ENCODE measurements at places on chromosomes 2 and 18.

GRCh38 chr2:73828389-73828817, 358 bp upstream of the STAMBP start:
- no peak for DNase-seq

GRCh38 chr2:65800998-65801397, 368.6 kb upstream of the SPRED2 start:
- no peak for DNase-seq

DNA sequence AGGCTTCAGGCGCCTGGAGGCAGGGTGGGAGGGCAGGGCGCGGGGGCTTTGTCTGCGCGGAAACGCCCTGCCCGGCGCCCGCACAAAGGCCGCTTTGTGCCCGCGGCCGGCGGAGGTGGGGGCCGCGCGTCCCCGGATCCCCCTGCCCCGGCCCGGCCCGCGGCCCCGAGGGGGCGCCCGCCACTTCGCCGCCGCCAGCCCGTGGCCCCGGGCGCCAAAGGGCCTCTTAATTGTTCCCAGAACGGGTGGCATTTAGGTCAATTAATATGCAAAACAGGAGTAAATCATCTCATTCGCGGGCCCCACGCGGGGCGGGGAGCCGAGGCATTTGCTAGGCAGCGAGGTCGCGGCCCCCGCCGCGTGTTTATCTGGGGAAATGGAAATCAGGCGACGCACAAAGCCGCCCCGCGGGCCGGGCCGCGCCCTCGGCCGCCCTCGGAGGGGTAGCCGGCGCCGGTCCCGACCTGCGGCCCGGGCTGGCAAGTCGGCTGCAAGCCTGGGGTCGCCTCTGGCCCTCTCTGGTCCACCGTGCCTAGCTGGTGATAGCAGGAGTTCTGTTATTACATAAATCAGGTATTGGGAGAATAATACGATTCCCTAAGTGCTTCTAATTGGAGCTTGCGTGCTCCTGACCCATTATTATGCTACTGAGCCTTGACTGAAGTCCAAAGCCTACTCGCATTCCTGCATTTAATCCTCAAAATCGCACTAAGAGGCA, 148.2 kb upstream of the GLI2 start:
- no peak for DNase-seq

DNA sequence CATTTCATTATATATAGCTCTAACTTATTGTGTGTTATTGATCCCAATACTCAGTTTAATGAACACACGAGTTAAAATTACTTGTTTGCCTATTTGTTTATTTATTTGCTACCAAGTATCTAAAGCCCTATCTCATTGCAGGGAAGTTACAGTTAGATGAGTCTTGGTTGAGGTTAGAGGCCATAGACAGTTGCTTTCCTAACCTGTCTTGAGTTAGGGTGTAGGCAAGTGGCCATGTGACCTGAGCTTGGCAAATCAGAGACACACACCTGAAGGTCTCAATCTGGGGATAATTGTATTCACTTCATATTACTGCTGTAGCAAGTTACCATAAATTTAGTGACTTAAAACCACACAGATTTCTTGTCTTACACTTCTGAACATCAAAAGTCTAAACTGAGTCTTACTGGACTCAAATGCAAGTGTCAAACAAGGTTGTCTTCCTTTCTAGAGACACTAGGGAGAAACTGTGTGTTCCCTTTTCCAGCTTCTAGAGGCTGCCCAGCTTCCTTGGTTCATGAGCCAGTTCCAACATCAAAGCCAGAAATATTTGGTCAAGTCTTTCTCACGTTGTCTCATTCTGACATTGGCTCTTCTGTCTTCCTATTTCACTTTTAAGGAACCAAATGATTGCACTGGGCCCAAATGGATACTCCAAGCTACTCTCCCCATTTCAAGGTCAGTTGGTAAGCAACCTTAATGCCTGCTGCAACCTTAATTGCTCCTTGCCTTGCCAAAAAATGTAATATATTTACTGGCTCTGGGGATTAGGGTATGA, 39.7 kb downstream of the COL3A1 start:
- DNase-seq = no peak

DNA sequence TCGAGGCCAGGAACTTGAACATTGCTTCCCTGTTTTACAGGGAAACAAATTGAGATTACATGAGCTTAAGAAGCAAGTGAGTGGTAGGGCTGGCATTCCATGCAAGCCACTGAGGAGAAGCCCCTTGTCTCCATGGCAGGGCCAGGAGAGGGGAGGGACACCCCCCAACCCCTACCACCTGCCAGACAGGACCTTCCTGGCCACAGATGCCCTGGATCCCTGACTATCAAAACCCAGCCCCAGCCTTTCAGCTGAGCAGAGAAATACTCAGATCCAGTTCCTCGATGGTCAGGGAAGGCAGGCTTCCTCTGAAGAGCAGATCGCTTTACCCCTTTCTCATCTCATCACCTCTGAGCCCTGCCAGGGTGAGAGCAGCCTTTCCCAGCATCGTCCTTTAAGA, 53.8 kb upstream of the ALPP start:
- no peak for DNase-seq

GRCh38 chr18:75204269-75204731, 4.6 kb downstream of the PTGR3 start:
- DNase-seq = no peak

DNA sequence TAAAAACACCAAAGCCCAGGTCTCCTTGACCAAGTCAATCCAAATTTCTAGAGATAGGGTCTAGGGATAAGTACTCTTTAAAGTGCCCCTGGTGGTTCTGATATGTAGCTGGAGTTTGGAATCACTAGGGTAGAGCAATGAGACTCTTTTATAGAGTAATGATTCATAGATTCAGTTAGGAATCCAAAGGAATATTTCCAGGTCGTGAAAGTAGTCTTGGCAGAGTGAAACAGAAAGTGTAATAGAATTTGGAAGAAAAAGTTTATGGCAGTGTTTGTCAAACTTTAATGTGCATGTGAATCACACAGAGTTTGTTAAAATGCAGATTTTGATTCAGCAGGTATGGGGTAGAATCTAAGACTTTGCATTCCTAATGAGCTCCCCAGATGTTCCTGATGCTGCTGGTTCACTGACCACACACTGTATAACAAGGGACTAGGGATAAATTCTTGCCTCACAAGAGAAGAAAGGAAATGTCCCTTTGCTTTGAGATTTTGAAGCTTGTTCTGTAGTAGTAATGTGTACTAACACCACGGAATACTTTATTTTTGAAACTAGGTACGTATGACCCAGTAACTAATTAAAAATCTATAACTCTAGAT, 1.8 kb downstream of the UPP2 start:
- DNase-seq = no peak

- no peak for DNase-seq
These were observed 17.7 kb upstream of the NFE2L2 start for GRCh38 chr2:177282181-177282641.

GRCh38 chr2:7721413-7721995, 804.3 kb downstream of the RNF144A start:
- no peak for DNase-seq

DNA sequence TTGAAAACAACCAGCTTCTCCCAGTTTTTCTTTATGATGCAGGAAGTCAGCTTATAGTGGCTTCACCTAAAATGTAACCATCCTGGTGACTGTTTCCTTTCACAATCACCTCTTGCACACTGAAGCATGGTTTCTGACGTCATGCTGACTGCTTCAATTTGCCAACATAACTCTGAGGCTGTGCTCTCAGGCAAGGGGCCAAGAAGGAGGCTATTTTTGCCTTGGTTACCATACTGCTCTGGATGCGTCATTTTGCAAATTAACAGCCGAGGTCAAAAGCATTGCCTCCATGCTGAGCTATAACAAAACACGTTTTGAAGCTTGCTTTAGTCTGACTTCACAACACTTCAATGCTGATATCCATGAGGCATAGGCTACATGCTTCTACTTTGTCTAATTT, 397.8 kb downstream of the METTL4 start:
- no peak for DNase-seq

DNA sequence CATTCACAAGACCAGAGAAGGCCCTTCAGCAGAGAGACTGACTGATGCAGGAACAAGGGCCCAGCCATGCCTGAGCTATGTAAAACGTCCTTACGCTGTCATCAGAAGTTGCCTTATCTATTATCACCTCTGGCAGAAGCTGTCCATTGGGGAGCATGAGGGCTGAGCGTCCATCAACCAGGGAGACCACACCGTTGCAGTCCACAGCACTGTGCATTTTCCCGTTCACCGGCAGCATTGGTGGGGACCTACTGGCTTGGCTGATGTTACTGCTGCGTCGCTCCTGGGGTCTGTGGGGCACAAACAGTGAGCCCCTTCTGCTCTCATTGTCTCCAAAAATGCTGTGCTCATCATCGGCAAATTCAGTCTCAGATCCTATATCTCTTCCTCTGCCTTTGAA, 91.4 kb downstream of the SCN9A start:
- DNase-seq = no peak

- no peak for DNase-seq
These were observed 28.0 kb downstream of the HDAC4 start for GRCh38 chr2:239372835-239373234.

DNA sequence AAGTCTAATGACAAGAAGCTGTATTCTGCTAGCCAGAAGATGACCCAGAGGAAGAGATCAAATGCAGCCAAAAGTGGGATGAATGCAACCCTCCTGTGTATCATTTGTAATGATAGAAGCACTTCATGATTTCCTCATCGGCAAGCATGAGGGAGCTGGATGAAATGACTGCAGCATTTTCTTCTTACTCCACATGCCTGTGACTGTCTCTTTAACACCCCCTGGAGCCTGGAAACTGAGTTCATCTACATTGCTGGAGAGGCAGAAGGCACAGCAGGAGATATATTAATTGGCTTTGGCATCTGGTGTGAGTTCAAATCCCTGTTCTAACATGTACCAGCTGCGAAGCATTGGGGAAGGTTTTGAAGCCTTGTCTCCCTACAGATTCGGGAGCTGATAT, 37.7 kb downstream of the ID2 start:
- no peak for DNase-seq

DNA sequence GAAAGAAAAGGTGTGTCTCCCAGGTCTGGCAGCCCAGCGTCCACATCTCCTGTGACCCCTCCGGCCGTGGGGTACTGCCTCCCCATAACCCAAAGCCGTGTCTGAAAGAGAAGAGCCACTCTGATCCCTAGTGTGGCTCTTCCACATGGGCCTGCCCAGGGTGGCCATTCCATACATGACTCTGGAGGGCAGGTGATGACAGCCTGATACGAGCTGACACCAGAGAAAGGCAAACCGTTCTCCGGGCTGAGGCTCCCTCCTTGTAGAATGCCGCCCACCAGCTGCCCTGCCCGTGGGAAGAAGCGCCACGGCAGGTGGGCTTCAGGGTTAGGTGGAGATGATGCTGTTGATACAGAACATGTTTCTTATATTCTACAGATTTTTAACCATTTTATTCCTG, 451.6 kb upstream of the SALL3 start:
- no peak for DNase-seq

GRCh38 chr2:240427729-240428128, 7.7 kb upstream of the GPC1 start:
- DNase-seq = peak; percentile 5

DNA sequence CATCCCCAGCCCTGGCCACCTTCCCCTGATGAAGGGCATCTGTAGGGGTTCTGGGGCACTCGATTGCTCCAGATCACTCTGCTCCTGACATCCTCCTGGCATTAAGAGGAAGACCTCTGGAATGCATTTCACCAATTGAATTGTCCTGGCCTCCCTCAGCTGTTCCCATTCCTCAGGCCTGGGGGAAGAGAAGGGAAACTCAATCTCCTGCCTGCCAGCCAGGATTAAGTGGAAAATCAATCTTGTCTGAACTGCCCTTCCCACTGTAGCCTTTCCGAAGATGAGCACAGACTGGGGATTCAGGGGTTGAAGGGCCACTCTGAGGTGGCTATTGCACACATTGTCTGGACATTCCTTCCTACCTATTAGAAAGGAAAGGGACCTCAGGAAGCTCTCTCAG, 99.8 kb downstream of the ALK start:
- no peak for DNase-seq
